ENCODE measurements at places on chromosomes 7 and 10.

DNA sequence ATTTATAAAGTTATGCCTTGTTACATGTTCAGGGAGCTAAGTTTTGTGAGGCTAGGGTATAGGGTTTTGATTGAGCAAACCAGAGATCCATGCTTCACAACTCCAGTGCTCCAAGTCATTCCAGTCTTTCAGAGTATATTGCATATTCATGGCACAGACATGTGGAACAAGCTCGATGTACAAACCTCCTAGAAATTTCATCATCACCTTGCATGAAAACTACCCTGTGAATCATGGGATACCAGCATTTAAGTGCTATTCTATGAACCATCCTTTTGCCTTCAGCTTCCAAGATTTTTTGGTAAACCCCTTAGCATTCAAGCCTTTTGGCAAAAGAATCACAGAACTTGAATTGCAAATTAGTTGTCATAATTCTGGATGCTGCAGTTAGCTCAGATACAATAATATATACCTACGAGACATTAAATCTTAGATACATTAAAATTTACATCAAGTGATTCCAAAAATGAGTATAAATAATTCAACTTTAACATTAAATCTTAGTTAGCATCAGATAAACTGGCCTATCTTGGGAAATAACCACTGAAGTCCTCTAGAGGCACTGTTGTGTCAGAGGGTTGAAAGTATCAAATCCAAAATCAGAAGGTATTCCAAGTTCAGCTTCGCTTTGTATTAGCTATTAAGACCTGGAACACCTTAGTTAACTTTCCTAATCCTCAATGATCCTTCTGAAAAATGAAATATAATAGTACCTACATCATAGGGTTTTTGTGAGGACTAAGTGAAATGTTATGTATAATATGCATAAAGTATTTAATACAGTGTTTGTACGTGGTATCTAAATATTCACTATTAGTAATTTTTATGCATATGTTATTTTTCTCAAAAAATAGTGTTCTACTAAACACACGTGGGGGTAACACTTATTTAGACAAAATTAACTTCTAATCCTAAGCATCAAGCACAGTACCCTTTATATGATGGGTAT, 55.5 kb upstream of the CABCOCO1 start:
- no peak for DNase-seq

DNA sequence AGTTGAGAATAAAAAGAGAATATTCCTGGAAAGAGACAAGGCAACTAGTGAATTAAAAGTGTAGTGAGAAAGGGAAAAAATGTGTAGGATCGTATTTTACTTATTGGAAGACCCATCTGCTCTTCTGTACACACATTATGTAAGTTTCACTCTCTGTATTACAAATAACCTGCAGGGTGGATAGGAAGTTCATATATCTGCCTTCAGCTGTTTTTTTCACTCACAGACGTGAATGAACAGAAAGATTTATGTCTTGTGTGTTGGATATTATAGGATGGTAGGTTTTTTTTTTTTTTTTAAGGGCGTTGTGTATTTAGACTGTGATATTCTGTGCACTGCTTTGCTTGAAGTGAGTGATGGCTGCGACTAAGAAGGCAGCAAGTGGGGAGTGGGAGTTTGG, 266.5 kb downstream of the AUTS2 start:
- no peak for DNase-seq

GRCh38 chr10:101839002-101839401, 4.6 kb downstream of the KCNIP2 start:
- no peak for DNase-seq

GRCh38 chr7:152633072-152633471, 42.9 kb downstream of the XRCC2 start:
- no peak for DNase-seq

GRCh38 chr10:98252464-98252863, 15.5 kb downstream of the LOXL4 start:
- no peak for DNase-seq

DNA sequence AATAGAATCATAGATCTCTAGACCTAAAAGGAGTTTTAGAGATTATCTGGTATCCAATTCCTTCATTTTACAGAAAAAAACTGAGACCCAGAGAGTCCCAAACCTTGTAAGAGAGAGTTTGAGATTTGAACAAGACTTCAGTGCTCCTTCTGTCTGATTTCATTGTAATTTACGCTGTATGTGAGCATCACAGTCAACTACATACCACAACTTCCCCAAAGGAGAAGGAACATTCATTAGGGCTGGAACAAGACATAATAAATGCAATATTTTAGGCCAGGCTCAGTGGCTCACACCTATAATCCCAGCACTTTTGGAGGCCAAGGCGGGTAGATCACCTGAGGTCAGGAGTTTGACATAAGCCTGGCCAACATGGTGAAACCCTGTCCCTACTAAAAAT, 17.3 kb upstream of the PRKAR2B start:
- no peak for DNase-seq

DNA sequence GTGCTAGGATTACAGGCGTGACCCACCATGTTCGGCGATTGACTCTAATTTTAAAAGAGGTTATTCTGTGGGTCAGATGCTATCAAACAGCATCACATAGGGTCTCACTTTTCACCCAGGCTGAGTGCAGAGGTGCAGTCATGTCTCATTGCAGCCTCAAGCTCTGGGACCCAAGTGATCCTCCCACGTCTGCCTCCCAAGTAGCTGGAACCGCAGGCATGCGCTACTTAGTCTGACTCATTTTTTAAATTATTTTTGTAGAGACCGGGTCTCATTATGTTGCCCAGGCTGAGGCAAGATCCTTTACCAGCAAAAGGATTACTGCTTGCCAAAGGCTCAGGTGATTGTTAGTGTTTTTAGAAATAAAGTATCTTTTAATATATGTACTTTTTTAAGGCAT, 42.9 kb upstream of the STOX1 start:
- DNase-seq = no peak

- no peak for DNase-seq
Observed at GRCh38 chr10:72524489-72524888, 101.4 kb downstream of the MICU1 start.

DNA sequence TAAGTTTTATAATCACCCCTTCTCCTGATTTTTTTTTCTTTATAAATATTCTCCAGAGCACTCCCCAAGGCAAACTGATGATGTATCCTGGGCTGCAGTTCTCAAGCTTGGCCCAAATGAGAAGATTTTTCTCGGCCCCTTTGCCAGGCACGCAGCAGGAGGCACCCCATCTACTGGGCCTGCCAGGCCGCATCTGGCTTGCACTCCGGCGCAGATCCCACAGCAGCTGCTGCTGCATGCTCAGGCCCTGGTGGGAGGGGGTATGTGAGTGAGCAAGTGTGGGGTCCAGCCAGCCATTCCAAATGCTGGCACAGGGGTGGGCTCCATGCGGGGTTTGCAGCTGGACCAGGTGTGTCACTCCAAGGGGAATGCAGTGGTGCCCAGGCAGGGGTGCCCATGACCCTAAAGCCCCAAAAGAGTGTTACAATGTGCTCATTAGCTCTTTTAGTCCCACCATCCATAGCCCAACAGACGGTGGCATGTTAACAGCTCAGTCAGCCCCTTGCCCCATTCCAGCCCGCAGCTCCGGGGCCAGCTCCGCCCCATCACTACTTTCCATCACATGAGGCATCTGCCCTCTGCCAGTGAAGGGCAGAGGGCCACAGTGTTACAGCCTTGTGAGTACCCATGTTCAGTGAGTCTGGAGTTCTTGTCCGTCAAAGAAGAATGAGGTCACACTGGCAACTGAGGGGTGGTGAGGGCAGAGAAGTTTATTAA, 25.9 kb downstream of the OAT start:
- no peak for DNase-seq

- DNase-seq = no peak
Observed at GRCh38 chr10:19629567-19629966, 186.7 kb upstream of the PLXDC2 start.

- no peak for DNase-seq
Observed at GRCh38 chr7:16883918-16884317, 2.1 kb upstream of the AGR3 start.

DNA sequence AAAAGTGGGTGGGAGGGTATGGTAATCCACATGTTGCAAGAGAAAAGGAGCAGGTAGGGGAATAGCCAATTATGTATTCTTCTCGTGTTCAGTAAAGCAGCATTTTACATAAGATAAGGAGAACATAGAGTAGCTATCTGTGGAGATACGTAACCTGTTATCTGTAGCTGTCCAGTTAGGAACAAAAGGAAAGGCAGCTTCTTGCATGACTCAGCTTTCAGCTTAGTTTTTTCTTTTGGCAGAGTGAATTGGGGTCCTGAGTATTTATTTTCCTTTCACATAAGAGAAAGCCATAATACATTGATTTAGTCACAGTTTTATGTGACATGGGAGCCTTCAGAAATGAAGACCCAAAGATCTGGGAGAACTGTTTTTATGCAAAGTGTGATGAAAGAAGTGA, 116.7 kb upstream of the IMMP2L start:
- DNase-seq = no peak

GRCh38 chr10:62652114-62652513, 152.4 kb upstream of the ADO start:
- DNase-seq = no peak

DNA sequence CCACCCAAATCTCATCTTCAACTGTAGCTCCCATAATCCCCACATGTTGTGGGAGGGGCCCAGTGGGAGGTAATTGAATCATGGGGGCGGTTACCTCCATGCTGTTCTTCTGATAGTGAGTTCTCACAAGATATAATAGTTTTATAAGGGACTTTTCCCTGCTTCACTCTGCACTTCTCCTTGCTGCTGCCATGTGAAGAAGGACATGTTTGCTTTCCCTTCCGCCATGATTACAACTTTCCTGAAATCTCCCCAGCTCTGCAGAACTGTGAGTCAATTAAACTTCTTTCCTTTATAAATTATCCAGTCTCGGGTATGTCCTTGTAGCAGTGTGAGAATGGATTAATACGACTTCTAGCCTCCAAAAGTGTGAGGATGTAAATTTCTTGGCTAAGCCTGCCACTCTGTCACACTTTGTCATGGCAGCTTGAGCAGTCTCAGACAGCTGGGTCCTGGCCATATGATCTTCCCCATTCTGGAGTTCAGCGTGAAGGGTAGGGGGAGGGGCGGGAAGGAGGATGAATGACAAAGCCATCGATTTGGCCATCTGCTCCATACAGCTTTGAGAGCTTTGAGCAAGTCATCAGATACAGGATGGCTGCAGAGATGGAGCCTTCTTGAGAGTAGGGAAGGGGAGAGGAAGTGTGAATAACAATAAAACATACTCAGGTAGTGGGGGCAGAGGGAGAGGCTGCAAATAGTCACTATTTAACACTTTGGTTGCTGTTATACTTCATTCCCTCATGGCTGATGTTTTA, 19.1 kb upstream of the INPP5F start:
- DNase-seq = no peak

DNA sequence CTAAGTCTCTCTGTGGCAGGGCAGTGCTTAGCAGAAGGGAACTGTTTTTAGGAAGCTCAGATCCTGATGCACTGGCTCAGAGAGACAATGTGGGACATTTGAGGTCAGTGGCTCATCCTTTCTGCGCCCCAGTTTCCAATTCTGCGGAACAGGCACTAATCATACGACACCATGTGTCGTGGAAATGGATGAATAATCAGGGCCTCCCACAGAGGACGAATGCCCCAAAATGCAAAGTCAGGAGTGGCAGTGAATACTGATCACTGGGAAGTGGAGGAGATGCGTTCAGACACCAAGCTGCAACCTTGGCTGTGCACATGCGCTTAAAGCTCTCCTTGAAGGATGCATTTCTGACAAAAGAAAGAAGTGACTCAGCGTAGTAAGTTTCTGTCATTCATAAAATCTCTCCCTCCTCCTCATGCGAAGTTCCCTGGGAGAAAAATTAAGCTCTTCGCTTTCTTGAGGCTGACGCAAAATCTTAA, 21.9 kb upstream of the ECHDC3 start:
- no peak for DNase-seq

GRCh38 chr7:113367041-113367586, 248.8 kb upstream of the SMIM30 start:
- no peak for DNase-seq

GRCh38 chr7:16986755-16987154, 105.0 kb upstream of the AGR3 start:
- DNase-seq = no peak

DNA sequence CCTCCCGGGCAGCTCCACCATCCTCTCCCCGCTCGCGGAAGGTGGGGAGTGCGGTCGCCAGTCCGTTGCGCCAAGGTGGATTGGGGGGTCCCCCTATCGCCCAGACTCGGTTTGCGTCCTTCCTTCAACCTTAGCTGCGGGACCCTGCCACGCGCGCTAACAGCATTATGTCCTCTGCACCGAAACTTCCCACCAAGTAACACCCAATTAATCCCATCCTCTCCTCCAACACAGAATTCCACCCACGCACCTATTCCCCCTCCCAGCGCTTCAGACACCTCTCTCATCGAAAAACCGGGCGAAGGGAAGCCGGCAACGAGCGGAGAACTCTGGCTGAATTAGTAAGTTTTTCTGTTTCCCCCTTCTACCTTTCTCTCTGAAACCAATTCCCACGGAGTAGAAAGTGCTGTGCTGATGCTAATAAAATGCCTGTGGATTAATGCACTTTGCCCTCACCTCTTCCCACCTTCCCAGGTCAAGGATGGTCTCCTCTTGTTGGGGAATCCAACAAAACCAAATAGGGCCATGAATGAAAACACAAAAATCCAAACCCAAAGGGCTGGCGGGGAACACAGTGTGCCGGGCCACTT, 947 bp downstream of the HOXA3 start:
- DNase-seq = no peak

GRCh38 chr10:122052701-122053100, 63.7 kb downstream of the TACC2 start:
- DNase-seq = no peak

DNA sequence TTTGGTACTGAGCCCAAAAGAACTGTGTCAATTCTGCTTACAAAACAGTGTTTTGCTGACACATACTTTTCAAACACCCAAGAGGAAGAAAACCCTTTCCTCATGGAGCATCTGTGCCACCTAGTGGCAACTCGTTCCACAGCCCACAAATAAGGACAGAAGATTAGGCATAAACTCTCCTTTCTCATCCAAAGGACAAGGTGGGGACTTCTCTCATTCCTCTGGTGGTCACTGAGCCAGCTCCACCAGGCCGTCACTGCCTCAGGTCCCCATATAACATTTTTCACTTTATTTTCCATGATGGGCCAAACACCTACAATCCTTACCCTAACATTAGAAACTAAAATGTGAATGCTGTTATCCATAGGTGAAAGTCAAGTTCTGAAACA, 76.9 kb downstream of the RNF216 start:
- DNase-seq = peak; percentile 58
